ENCODE measurements at places on chromosomes 5 and 9. TPM values are rescaled to one million over a fixed set of nuclear protein-coding genes. Genes with fewer than 3 reads are reported as not detected.

Gene C9orf153
- 0.38 TPM for total RNA-seq

Gene FOXD4L5
- not detected for total RNA-seq

GRCh38 chr9:84375954-84376353 lies 35.4 kb upstream of the SLC28A3 start:
- no peak for DNase-seq

- DNase-seq = no peak
Measured at GRCh38 chr5:62681117-62681850, 102.7 kb downstream of the LRRC70 start.
